Activated CD4-positive, alpha-beta memory T cell treated with anti-CD3 and anti-CD28 coated beads for 36 hours (primary cell): ENCODE measurements at places on chromosomes 7 and 10. TPM values are rescaled to one million over a fixed set of nuclear protein-coding genes. Genes with fewer than 3 reads are reported as not detected.

Gene CALCR
- not detected for total RNA-seq

Gene MALSU1
- 101 TPM for total RNA-seq

Gene ADRA2A
- total RNA-seq, result not detected

Gene ITPRID1
- not detected for total RNA-seq

Gene LRRC17
- total RNA-seq, result 0.33 TPM

Gene TCF7L2
- 0.71 TPM for total RNA-seq

Gene ZPBP
- not detected for total RNA-seq

Gene MAGI2
- total RNA-seq, result 0.17 TPM
